ENCODE measurements at places on chromosomes 4 and X. TPM values are rescaled to one million over a fixed set of nuclear protein-coding genes. Genes with fewer than 3 reads are reported as not detected.

GRCh38 chr4:98686043-98686707 lies 27.8 kb upstream of the TSPAN5 start:
- no peak for DNase-seq

DNA sequence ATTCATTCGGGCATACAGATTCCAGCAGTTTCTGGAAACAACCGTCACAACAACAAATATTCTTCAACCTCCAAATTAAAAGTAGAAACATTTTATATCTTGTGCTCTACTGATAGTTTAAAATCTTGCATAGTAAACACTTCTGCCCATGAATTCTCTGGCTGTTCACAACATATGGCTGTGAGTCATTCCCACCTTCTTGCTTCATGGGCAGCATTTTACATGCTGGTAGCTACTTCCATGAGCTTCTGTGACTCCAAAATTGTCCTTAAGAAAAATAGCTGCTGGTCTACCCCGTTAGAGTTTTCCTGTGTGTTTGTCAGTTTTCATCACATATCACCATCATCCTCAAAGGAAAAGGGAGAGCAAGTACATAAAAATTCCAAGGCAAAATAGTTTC lies 22.7 kb downstream of the PNPLA4 start:
- no peak for DNase-seq

The DIPK2B gene
- total RNA-seq: not detected

- no peak for DNase-seq
These were observed 119.6 kb downstream of the KLHL13 start for GRCh38 chrX:117996918-117997480.

DNA sequence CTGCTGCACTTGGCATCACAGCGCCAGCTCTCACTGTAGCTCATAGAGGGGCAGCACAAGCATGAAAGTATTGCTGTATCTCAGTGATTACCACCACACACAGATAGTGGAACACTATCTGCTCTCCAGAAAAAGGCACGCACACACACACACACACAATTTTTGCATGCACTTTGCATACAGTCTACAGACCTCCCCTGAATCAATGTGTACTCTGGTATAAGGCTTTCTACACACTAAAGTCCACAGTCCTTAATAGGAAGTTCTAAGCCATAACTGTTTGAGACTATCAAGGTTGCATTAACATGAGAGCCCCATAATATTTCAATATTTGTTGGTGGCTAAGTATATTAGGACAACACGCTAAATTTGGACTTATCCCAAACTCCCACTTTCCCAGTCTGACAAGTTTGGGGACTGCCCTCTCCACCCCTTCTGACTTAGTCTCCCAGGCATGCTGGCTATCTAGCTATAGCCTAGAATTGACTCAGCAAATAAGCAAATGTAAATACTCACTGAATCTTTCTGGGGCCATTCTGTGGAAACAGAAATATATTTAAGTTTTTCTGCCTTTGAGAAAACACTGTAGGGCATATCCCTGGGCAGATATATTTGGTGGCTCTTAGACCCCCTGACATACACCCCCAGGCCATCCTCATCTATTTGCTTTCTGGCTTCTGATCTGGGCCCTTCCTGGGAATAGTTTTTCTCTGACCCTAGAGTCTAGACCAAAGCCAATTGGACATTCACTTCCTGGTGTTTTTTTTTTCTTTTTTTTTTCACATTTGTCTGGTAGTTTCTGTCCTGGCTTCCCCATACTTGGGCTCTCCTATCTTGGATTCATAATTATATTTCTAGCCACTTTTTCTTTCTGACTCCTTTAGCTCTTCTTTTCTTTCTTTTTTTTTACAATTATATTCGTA lies 36.4 kb upstream of the CT47C1 start:
- DNase-seq: no peak

- DNase-seq: no peak
These were observed 628 bp downstream of the ZCCHC12 start for GRCh38 chrX:118824173-118824730.

GRCh38 chr4:128006592-128006991 lies 41.4 kb downstream of the ABHD18 start:
- DNase-seq: no peak

- DNase-seq: no peak
These were observed 155.7 kb downstream of the PAPSS1 start for GRCh38 chr4:107564326-107564725.

All from osteocyte (in vitro differentiated cells).